ENCODE measurements at places on chromosomes 3 and 15.

DNA sequence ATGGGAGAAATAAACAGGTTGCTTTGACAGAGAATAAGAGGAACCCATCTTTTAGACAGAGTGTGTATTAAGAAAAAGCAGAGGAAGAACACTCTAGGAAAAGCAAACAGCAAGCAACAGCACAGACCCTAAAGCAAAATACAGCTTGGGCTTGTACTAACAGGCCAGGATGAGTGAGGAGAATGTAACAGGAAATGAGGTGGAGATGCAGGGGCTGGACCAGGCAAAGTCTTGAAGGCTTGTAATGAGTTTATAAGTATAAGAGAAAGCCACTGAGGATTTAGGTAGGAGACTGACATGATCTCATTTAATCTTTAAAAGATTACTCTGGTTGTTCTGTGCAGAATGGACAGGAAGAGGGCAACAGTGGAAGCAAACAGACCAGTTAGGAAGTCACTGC is 4.9 kb downstream of the UBR1 start:
- no peak for DNase-seq

- DNase-seq: no peak
Measured at GRCh38 chr15:78200276-78200930, 34.0 kb downstream of the ACSBG1 start.

DNA sequence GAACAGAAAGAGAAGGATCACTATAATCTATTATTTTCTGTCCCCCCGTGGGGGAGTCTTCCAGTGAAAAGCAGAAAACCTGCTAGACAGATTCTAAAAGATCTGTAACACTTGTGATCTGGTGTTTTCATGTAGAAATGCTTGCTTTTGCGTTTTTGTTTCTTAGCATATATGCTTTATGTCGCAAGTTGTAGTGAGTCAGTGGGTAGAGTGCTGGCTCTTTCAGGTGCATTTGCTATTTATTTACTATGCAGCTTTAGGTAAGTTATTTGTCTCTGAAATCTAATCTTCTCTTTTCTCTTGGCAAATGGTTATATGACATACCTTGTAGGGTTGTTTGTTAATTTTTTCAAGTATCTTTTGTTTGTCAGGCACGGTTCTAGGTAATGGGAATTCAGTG is 9.4 kb downstream of the AKAP13 start:
- no peak for DNase-seq

- no peak for DNase-seq
Measured at GRCh38 chr3:14847613-14848541, 29.1 kb downstream of the FGD5 start.

DNA sequence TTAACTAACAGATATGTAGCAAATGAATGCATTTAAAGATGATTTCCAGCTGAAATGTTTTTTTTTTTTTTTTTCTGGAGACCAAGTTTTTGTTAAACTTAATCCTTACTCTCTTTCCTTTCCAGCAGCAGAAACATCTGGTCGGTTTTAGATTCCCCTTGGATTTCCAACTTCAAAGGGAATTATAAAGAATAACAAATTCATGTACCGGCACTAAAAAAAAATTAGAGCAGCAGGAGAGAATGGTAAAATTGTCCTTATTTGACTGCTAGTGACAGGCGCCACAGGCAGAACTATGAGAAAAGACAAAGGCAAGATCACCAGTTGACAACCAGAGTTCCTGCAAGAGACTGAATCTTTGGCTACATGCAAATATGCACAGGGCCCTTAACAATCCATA is 393.3 kb downstream of the TIGIT start:
- DNase-seq: no peak
